ENCODE measurements at places on chromosomes 7 and 10. TPM values are rescaled to one million over a fixed set of nuclear protein-coding genes. Genes with fewer than 3 reads are reported as not detected.

NRCAM gene
- 7.9 TPM for total RNA-seq

LEP gene
- 0.59 TPM for total RNA-seq

ASL gene
- total RNA-seq: 8.0 TPM

LRIT1 gene
- total RNA-seq: not detected

BEND7 gene
- total RNA-seq: 6.9 TPM

HKDC1 gene
- total RNA-seq: 0.10 TPM

CTAGE4 gene
- 9.1 TPM for total RNA-seq

PRKG1 gene
- 41.8 TPM for total RNA-seq

HOGA1 gene
- 0.99 TPM for total RNA-seq

LRRC61 gene
- total RNA-seq: 3.0 TPM

ABCB4 gene
- total RNA-seq: 6.3 TPM

EIF5AL1 gene
- 0.30 TPM for total RNA-seq

EMX2 gene
- total RNA-seq: 5.5 TPM

ELAPOR2 gene
- total RNA-seq: 10.9 TPM

ADCY1 gene
- 5.7 TPM for total RNA-seq

CFAP43 gene
- total RNA-seq: 1.6 TPM

LRRC72 gene
- not detected for total RNA-seq

CRPPA gene
- 4.1 TPM for total RNA-seq

CBX3 gene
- total RNA-seq: 106 TPM

PIK3AP1 gene
- total RNA-seq: 6.2 TPM

RELN gene
- 15.6 TPM for total RNA-seq

NKX2-3 gene
- total RNA-seq: not detected

EPO gene
- not detected for total RNA-seq

SPDYE8 gene
- 0.10 TPM for total RNA-seq

PON1 gene
- 0.10 TPM for total RNA-seq

SPAM1 gene
- total RNA-seq: not detected

ELMO1 gene
- 37.9 TPM for total RNA-seq

DMTF1 gene
- total RNA-seq: 126 TPM

HOXA2 gene
- total RNA-seq: 0.89 TPM

PNLIPRP2 gene
- not detected for total RNA-seq

MYO1G gene
- 2.6 TPM for total RNA-seq
